ENCODE measurements at places on chromosomes 7 and 10.

DNA sequence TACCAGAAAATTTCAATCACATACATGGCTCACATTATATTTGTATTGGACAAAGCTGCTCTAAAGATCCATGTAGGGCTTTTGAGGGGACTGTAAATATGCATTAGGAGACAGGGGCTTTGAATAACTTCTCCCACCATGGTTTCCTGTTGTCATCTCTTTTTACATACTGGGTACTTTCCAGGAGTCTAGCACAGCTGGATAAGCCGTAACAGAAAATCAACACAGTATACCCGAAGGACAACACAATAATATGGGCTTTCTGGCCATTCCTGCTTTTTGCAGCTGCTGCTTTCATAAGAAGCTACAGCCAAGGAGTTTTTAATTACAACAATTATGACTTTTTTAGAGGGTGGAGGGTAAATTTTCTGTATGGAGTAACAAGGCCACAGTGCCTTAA, 63.4 kb upstream of the SRPK2 start:
- no peak overlapping the region for H3K27ac ChIP-seq
- no peak for DNase-seq
- H3K4me1 ChIP-seq = peaks cover 13% of the 10 kb centered on the region
- no peaks in the 10 kb centered on the region for H3K36me3 ChIP-seq

DNA sequence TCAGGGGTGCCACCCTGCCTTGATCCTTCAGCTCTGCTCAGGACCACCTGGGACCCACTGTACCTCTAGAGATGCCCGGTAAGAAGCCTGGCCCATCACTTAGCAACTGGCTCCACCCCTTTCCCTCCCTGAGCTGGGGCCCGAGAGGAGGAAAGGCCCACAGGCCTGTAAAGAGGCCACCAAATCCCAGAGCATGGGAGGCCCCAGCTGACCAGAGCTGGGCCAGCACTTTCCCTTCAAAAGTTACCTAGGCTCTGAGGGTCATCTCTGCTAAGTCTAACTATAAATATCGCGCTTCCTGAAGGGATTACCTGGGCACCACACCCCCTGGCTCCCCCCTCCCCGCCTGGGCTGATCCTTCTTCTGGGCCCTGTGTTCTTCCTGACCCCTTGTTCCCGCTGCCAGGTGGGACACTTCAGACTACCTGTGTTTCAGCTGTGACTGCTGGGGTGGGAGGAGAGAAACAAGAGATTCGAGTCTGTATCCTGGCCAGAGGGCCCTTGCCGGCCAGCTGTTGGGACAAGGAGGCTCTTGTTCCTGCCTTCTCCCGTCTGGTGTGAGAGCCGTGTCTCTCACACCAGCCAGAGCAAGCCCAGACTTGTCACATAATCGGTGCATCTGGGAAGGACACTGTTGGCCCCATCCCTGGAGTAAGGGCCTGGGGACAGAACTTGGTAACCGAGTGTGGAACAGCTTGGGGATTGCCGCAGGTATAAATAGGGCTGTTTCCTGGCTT, 22.8 kb upstream of the ANKRD2 start:
- DNase-seq = no peak
- peak overlapping the region; percentile 77 for H3K27ac ChIP-seq
- no peaks in the 10 kb centered on the region for H3K36me3 ChIP-seq

- DNase-seq = no peak
- no peaks in the 10 kb centered on the region for H3K4me1 ChIP-seq
- H3K36me3 ChIP-seq = no peaks in the 10 kb centered on the region
- no peak overlapping the region for H3K4me3 ChIP-seq
- no peak overlapping the region for H3K27ac ChIP-seq
Observed at GRCh38 chr10:131677671-131678070, 223.1 kb upstream of the PPP2R2D start.

GRCh38 chr7:56030340-56030739, 20.9 kb downstream of the PSPH start:
- no peaks in the 10 kb centered on the region for H3K36me3 ChIP-seq
- no peak for DNase-seq
- H3K27ac ChIP-seq = no peak overlapping the region
- H3K4me3 ChIP-seq = no peak overlapping the region
- no peaks in the 10 kb centered on the region for H3K4me1 ChIP-seq

DNA sequence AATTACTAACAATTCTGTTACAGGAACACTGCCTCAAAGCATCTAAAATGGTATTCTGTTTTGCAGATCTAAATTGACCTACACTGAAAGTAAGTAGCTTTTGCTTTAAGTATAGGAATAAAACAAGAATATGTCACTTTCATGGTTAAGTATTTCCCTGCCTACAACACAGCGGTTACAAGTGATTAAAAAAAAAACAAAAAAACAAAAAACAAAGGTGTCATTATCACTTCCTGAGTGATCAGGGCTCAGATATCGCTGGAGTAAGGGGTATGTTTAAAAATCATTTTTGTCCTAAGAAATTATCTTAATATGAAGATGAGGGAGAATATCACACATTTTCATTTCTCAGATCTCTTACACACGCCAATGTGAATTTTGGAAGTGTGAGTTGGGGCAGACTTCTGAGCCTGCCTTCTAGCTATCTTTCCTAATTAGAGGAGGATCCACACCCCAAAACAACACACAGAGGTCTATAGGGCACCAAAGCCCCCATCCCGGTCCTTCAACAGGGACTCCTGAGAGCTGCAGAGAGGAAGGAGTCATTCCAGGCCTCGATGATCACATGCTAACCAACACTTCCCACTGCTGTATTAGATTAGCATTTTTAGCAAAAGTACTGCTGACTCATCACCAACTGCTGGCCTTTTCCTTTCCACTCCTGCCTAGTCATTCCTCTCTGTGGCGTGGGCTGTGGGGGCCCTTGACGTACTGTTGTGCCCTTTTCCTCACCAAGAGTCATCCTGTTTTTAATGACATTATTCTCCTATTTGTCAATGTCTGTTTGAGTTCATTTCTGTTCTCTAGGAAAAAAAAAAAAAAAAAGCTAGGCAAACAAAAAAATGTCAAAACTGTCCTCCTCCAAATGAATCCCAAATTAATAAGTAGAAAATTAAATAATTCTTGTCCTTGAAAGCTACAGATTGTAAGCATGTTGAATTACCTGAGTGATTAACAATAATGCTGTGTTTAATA, 31.2 kb downstream of the PRTFDC1 start:
- H3K36me3 ChIP-seq = no peaks in the 10 kb centered on the region
- peaks cover 8% of the 10 kb centered on the region for H3K4me1 ChIP-seq
- no peaks in the 10 kb centered on the region for H3K27me3 ChIP-seq
- DNase-seq = no peak
- H3K4me3 ChIP-seq = no peak overlapping the region
- H3K27ac ChIP-seq = no peak overlapping the region

DNA sequence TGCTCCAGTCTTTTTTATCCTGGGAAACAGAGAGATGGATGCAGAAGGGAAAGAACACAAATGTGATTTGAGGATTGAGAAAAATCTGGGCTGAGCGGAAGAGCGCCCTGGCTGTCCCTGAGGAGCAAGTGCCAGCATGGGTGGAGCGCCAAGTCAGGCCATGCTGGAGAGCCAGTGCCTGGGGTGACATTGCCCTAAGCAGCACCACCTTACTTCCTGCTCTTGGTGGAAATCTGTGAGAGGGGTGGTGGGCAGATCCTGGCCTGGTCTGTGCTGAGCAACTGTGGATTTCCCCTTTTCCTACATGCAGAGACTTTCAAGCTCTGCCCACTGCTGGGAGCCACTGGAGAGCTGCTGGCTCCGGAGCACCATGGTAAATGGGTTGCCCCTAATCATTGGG, 36.9 kb downstream of the DDIT4 start:
- no peak for DNase-seq
- no peak overlapping the region for H3K4me3 ChIP-seq
- H3K36me3 ChIP-seq = no peaks in the 10 kb centered on the region
- H3K27ac ChIP-seq = no peak overlapping the region
- H3K4me1 ChIP-seq = peaks cover 45% of the 10 kb centered on the region
- H3K27me3 ChIP-seq = no peaks in the 10 kb centered on the region

- peak overlapping the region; percentile 37 for H3K27ac ChIP-seq
- no peaks in the 10 kb centered on the region for H3K27me3 ChIP-seq
- DNase-seq = no peak
- H3K4me3 ChIP-seq = no peak overlapping the region
Observed at GRCh38 chr7:44979481-44980392, 922 bp upstream of the MYO1G start.

GRCh38 chr10:13613519-13613918, 26.8 kb downstream of the PRPF18 start:
- H3K36me3 ChIP-seq = no peaks in the 10 kb centered on the region
- no peak for DNase-seq
- no peak overlapping the region for H3K4me3 ChIP-seq

GRCh38 chr10:132554991-132555647, 17.5 kb downstream of the INPP5A start:
- no peaks in the 10 kb centered on the region for H3K27me3 ChIP-seq
- H3K4me3 ChIP-seq = no peak overlapping the region
- no peaks in the 10 kb centered on the region for H3K36me3 ChIP-seq
- H3K27ac ChIP-seq = no peak overlapping the region

DNA sequence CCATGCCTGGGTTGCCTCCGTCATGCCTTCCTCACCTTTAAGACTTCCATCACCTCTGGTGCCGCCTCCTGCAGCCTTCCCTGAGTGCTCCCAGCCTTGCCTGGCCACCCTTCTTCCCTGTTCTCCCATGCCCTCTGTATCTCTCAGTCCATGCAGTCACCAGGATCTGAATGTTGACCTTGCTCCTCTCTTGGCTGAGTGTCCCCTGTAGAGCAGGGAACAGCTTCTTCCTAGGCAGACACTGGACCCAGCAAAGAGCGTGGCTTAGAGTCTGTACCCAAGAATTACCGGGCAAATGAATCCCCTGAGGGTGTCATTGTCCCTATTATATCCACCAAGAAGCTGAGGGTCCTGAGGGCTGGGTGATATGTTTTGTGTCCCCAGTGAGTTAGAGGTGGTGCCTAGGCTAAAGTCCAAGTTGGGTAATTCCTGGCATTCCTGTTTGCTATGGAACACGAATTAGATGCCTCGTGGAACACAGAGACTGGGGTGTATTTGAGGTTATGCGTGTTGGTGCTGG, 505.6 kb downstream of the RPS24 start:
- H3K36me3 ChIP-seq = no peaks in the 10 kb centered on the region
- no peaks in the 10 kb centered on the region for H3K27me3 ChIP-seq
- H3K4me3 ChIP-seq = no peak overlapping the region
- peaks cover 31% of the 10 kb centered on the region for H3K4me1 ChIP-seq
- H3K27ac ChIP-seq = no peak overlapping the region

DNA sequence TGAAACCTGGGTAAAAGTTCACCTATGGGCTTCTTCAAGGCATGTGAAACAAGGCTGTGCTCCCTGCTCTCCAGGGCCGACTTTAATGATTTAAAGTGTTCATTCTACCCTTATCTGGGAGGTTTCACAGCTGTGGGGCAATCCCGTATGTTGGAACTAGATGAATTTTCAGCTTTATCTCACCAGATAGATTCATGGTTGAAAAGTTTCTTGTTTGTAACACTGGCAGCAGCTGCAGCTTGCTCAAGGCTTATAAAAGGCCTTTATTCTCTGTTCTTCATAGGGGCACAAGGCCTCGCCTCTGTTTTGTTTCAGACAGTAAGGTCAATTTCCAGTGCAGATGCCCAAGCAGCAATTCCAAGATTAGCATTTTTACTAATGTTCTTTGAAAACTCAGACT, 70.4 kb upstream of the DNAJB12 start:
- no peak overlapping the region for H3K27ac ChIP-seq
- no peaks in the 10 kb centered on the region for H3K36me3 ChIP-seq
- no peak for DNase-seq
- no peaks in the 10 kb centered on the region for H3K27me3 ChIP-seq

DNA sequence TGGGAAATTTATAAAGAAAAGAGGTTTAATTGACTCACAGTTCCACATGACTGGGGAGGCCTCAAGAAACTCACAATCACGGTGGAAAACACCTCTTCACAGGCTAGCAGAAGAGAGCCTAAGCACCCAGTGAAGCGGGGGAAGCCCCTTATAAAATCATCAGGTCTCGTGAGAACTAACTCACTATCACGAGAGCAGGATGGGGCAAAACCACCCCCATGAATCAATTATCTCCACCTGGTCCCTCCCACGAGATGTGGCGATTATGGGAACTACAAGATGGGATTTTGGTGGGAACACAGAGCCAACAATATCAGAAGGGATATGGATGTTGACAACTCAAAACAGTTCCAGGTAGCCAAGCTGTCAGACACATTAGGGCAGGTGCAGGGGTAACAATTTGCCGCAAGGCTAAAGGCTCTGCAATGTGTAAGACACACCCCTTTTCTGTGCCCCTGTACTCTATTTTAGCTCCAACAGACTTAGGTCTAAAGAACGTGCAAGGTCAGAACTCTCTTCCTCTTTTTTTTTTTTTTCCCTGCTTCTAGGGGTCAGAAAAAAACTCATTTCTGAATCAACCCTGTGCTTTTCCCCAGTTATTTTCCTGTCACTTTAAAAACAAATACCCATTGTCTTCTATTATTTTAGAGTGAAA, 30.7 kb upstream of the RBM20 start:
- DNase-seq = no peak
- H3K4me3 ChIP-seq = no peak overlapping the region
- no peak overlapping the region for H3K27ac ChIP-seq
- no peaks in the 10 kb centered on the region for H3K27me3 ChIP-seq
- no peaks in the 10 kb centered on the region for H3K36me3 ChIP-seq
- no peaks in the 10 kb centered on the region for H3K4me1 ChIP-seq

DNA sequence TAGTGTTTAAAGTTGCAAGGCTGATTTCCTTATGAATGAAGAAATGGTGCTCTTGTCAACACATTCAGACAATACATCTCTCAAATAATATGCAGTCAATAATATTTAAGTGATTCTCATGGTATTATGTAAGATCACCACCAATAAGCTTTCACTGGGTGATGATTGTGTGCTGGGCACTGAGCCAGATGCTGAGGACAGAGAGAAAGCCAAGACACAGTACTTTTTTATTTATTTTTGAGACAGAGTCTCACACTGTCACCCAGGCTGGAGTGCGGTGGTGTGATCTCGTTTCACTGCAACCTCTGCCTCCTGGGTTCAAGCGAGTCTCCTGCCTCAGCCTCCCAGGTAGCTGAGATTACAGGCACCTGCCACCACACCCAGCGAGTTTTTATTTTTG, 130.6 kb upstream of the LSM8 start:
- H3K4me3 ChIP-seq = no peak overlapping the region
- no peaks in the 10 kb centered on the region for H3K4me1 ChIP-seq
- no peak overlapping the region for H3K27ac ChIP-seq
- no peak for DNase-seq
- no peaks in the 10 kb centered on the region for H3K27me3 ChIP-seq

DNA sequence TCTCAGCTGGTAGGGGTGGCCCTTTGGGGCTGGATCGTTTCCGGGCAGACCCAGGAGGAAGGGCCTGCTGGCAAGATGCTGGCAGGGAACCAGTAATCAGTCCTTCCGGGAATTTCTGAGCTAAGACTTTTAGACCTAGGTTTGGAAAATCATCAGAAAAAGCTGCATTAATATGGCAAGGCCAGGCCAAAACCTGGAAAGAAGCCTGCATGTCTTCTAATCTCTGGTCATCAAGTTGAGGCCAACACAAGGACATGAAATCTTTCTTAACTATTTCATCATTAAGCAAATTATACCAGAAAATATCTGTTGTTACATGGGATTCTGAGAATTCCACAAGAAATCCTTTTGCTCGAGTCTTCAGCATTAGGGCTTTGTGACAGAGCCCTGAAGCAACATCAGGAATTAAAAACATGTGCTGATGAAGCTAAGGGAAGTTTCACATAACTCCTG, 19.9 kb downstream of the CPA1 start:
- peak overlapping the region; percentile 20 for H3K27ac ChIP-seq
- no peak overlapping the region for H3K4me3 ChIP-seq
- H3K36me3 ChIP-seq = no peaks in the 10 kb centered on the region
- H3K4me1 ChIP-seq = no peaks in the 10 kb centered on the region
- H3K27me3 ChIP-seq = no peaks in the 10 kb centered on the region

All from vagina (tissue), 2 donors.